WTC11 (cell line): ENCODE measurements at places on chromosomes 16 and 17. TPM values are rescaled to one million over a fixed set of nuclear protein-coding genes. Genes with fewer than 3 reads are reported as not detected.
A peak's percentile ranks its signal among the peaks of the same experiment; 100 is the strongest.

Gene RNF40
- total RNA-seq, result 63.7 to 77.1 TPM (median 66.9 TPM) in 3 replicates

Gene HOXB2
- total RNA-seq, result 1.3 to 3.7 TPM (median 2.0 TPM) in 3 replicates

Gene SPNS1
- 52.4 to 64.4 TPM (median 54.0 TPM) in 3 replicates for total RNA-seq

Gene TP53TG3F
- not detected in 3 replicates for total RNA-seq

Gene CD300E
- not detected in 3 replicates for total RNA-seq

Gene SLC16A6
- 0.14 to 0.22 TPM (median 0.16 TPM) in 3 replicates for total RNA-seq

Gene CX3CL1
- total RNA-seq, result 0.66 to 1.2 TPM (median 1.1 TPM) in 3 replicates

Gene KRTAP4-3
- total RNA-seq, result not detected in 3 replicates

DNA sequence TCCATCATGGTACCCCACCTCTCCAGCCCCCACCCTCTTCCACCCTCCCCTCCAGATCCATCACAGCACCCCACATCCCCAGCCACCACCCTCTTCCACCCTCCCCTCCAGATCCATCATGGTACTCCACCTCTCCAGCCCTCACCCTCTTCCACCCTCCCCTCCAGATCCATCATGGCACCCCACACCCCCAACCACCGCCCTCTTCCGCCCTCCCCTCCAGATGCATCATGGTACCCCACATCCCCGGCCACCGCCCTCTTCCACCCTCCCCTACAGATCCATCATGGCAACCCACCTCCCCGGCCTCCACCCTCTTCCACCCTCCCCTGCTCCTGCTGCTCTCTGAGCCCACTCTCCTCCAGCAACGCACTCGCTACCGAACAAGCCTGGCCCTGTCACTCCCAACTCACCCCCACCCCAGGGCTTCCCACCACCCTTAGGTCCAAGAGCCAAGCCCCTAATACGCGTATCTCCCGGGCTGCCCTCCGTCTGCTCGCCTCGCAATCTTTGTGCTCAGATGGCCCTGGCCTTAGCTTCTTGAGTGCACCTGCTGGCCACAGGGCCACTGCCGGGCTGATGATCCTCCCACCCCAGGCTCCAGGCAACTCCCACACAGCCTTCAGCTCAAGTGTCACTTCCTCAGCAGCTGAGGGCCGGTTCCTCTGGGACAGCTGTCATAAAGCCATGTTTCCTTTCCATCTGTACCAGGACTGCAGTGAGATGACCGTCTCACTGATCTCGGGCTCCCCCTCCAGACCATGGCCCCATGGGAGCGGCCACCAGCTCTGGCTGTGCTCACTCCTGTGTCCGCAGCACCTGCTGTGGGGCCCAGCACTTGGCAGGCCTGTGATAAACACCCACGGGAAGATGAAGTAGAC lies 25.5 kb downstream of the KDM8 start:
- H3K27ac ChIP-seq, result no peak overlapping the region
- no peaks in the 10 kb centered on the region for H3K27me3 ChIP-seq
- no peak overlapping the region for H3K4me3 ChIP-seq
- no peak for DNase-seq

- 0 out of 2 replicates have a peak, but pooled peaks cover 3% of the 10 kb centered on the region for H3K4me1 ChIP-seq
- H3K27ac ChIP-seq, result no peak overlapping the region
- H3K27me3 ChIP-seq, result no peaks in the 10 kb centered on the region
- H3K4me3 ChIP-seq, result no peak overlapping the region
- peaks cover 6% of the 10 kb centered on the region for H3K36me3 ChIP-seq
Observed at GRCh38 chr17:9725575-9725974, 65.8 kb downstream of the DHRS7C start.

GRCh38 chr17:78377858-78378224 lies 608 bp upstream of the PGS1 start:
- peaks cover 68% of the 10 kb centered on the region for H3K4me1 ChIP-seq
- no peak for DNase-seq
- H3K27me3 ChIP-seq, result no peaks in the 10 kb centered on the region
- H3K36me3 ChIP-seq, result no peaks in the 10 kb centered on the region; the same call in 1 of the 2 replicates
- peak overlapping the region; percentile 95 for H3K4me3 ChIP-seq

- no peak overlapping the region for H3K4me3 ChIP-seq
- peaks cover 36% of the 10 kb centered on the region for H3K36me3 ChIP-seq
- peaks cover 59% of the 10 kb centered on the region for H3K4me1 ChIP-seq
- H3K27me3 ChIP-seq, result no peaks in the 10 kb centered on the region
Observed at GRCh38 chr16:9114112-9114511, 22.7 kb downstream of the HAPSTR1 start.

- peaks cover 6% of the 10 kb centered on the region for H3K4me1 ChIP-seq
- peaks cover 30% of the 10 kb centered on the region for H3K36me3 ChIP-seq
- H3K27me3 ChIP-seq, result no peaks in the 10 kb centered on the region
- no peak for DNase-seq
Observed at GRCh38 chr17:59002848-59003247, 103.8 kb downstream of the TRIM37 start.

- peaks cover 15% of the 10 kb centered on the region for H3K4me1 ChIP-seq
- no peak overlapping the region for H3K4me3 ChIP-seq
- no peaks in the 10 kb centered on the region for H3K27me3 ChIP-seq
- H3K27ac ChIP-seq, result no peak overlapping the region
- DNase-seq, result no peak
Observed at GRCh38 chr17:59424331-59424730, 92.9 kb downstream of the YPEL2 start.

DNA sequence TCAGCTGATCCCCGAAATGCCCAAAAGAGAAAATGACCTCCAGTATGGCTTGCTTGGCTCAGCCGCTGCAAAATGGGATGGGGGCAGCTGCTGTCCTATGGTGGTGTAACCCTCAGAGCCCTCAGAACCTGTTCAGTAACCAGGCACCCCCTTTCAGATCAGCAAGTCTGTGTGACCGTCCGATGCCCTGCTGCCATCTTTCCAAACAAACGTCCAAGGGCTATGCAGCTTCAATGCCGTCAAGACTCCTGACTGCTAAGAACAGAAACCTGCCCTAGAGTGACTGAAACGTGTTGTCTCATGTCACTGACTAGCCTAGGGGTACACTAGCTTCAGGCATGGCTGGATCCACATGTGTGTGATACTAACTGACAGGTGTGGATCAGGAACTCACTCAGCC lies 70.4 kb downstream of the GNAO1 start:
- H3K27ac ChIP-seq, result no peak overlapping the region
- H3K4me3 ChIP-seq, result no peak overlapping the region
- H3K27me3 ChIP-seq, result no peaks in the 10 kb centered on the region
- no peaks in the 10 kb centered on the region for H3K36me3 ChIP-seq
- no peak for DNase-seq

GRCh38 chr16:20906341-20907255 lies 6.0 kb downstream of the LYRM1 start:
- H3K4me3 ChIP-seq, result no peak overlapping the region
- H3K4me1 ChIP-seq, result peaks cover 29% of the 10 kb centered on the region
- no peak overlapping the region for H3K27ac ChIP-seq
- no peak for DNase-seq

- H3K4me1 ChIP-seq, result peaks cover 27% of the 10 kb centered on the region
- no peaks in the 10 kb centered on the region for H3K27me3 ChIP-seq
- H3K36me3 ChIP-seq, result peaks cover 5% of the 10 kb centered on the region; the same call in 1 of the 2 replicates
- peak; percentile 91 for DNase-seq
- peak overlapping the region; percentile 63; the same call in 1 of the 2 replicates for H3K27ac ChIP-seq
Observed at GRCh38 chr17:75827308-75828075, 16.7 kb downstream of the UNC13D start.
